ENCODE measurements at places on chromosomes 7 and 10. TPM values are rescaled to one million over a fixed set of nuclear protein-coding genes. Genes with fewer than 3 reads are reported as not detected.

DNA sequence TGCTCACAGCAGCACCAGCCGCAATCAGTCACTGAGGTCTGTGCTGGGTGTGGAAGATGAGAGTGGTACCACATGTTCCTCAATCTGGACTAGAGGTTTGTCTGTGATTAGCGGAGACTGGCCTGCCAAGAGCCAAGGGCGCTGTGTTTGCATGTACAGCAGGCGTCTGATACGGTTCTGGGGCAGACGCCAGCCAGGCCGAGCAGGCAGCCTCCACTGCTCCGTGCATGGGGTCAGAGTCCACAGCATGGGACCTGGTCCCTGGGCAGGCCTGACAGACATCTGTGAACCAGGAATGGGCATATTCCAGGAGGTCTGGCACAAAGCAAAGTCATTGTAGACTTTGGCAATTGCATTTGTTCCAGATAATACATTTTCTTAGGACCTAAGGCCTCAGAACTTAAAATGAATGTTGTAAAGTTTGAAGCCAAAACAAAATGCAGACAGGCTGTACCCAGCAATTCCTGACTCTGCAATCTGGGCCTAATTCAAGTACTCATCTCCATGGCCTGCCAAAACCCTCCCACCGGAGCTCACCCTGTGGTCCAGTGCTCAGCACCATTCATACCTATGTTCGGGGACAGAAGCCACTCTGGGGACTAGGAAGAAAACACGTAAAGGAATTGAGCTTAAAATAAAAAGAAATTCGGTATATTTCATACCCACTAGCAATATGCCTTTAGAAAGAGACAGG is 50.0 kb upstream of the FAM20C start:
- no peak for DNase-seq
- no peaks in the 10 kb centered on the region for H3K4me1 ChIP-seq
- H3K36me3 ChIP-seq: no peaks in the 10 kb centered on the region
- H3K27ac ChIP-seq: no peak overlapping the region
- no peak overlapping the region for H3K4me3 ChIP-seq

DNA sequence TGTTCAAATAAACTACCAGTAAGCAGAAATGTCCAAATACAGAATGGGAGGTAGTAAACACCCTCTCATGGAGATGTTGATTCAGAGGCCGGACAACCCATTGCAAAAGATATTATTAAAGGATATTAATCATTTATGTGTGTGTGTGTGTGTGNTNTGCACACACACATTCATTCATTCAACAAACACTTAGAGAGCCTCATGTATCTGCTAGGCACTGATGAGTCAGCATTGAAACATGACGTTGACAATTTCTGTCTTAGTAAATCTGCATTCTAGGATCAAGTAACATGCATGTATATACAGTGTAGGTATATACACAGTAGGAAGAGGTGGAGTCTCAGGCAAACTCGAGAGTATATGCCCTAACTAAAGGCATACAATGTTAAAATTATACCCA is 187.0 kb downstream of the ZNF365 start:
- H3K27me3 ChIP-seq: no peaks in the 10 kb centered on the region
- H3K36me3 ChIP-seq: no peaks in the 10 kb centered on the region
- H3K27ac ChIP-seq: no peak overlapping the region
- DNase-seq: no peak

DNA sequence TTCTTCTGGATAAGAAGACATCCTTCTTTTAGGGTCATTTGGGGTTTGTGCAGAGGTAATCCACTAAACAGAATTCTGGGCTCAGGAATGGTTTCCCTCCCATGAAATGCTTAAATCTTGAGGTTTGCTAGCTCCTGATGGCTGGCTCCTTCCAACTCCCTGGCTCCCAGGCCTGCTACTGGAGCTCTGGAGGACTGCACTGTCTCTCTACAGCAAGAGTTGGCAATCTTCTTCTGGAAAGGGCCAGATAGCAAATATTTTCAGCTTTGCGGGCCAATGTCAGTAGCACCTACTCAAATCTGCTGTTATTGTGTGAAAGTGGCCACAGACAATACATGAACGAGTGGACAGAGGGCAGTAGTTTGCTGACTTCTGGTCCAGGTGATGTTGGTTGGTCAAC is 174.2 kb upstream of the CTBP2 start:
- no peaks in the 10 kb centered on the region for H3K36me3 ChIP-seq
- no peak overlapping the region for H3K27ac ChIP-seq
- no peak for DNase-seq
- H3K4me1 ChIP-seq: no peaks in the 10 kb centered on the region

DNA sequence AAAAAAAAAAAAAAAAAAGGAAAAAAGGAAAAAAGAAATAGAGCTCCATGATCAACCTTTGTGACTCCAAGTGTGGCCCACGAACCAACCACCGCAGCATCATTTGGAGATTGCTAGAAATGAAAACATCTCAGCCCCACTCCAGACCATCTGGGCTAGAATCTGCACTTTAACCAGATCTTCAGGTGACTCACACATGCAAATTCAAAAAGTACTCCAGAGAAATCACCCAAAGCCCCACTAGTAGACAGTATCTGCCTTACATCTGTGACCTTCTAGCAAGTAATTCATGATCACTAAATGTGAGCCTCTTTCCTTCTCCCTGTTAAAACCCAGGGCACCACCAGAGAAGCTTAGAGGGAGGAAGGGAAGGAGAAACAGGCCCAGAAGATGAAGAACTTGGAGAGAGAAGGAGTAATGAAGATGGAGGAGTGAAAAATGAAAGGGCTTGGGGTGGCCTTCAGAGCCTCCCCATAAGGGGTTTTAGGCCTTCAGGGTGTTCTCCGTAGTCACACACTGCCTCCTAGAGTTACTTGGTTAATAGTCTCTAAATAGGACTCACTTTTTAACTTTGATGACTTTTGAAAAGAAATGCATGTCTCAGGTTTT is 94.0 kb downstream of the SLC37A3 start:
- no peak overlapping the region for H3K4me3 ChIP-seq
- H3K36me3 ChIP-seq: no peaks in the 10 kb centered on the region
- no peak overlapping the region for H3K27ac ChIP-seq
- no peak for DNase-seq
- H3K27me3 ChIP-seq: no peaks in the 10 kb centered on the region

DNA sequence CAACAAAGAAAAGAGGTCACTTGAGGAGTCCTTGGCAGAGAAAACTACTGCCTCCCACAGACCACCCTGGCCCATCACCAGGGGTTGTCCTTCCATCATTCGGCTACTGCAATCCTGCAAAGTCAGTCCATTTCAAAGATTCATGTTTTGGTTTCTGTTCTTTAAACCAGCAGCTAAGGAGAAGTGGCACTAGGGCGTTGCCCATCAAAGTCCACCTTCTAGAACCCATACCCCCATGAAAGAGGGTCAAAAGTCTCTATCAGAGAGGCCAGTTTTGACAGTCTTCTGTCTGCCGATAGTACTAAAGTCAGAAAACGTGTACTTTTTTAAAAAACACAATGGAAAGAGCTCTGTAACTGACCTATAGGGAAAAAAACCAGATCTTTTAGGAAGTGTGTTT is 14.4 kb downstream of the CCDC6 start:
- no peak for DNase-seq
- peaks cover 41% of the 10 kb centered on the region for H3K4me1 ChIP-seq
- H3K36me3 ChIP-seq: no peaks in the 10 kb centered on the region
- H3K4me3 ChIP-seq: no peak overlapping the region
- peak overlapping the region; percentile 72 for H3K27ac ChIP-seq

DNA sequence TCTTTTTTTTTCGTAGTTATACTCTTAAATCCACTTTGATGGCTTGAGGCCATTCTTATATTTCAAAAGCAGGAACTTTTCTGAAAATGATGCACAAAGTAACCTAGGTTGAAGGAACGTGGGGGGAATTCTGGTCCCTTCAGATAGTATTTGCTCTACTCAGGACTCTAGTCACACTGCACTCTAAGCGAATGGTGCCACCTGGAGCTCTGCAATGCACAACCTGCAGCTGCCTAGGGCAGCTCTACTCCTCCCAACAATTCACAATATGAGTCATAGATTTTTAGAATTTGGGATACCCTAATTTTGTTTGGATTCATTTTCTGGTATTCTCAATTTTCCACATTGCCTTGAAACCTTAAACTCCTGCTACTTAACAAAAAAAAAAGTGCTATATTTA is 17.3 kb downstream of the SYPL1 start:
- H3K27me3 ChIP-seq: no peaks in the 10 kb centered on the region
- H3K4me1 ChIP-seq: no peaks in the 10 kb centered on the region
- H3K36me3 ChIP-seq: peaks cover 40% of the 10 kb centered on the region
- no peak for DNase-seq

DNA sequence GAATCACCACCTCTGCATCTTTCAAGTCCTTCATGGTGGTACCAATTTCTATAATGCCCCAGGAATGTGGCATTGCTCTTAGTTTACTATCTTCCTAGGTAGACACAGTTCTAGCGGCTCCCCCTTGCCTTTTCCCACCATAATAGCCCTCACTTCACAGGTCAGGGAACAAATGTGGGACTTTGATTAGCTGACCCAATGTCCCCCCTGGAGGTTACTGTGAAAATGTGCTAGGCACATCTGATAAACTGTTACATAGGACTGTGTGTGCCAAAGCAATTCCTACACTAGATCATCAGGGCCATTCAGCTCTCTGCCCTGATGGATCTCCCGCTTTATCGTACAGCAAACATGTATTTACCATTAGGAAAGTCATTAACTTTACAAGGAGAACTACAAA is 94.0 kb downstream of the TWIST1 start:
- H3K27me3 ChIP-seq: no peaks in the 10 kb centered on the region
- DNase-seq: no peak
- no peak overlapping the region for H3K4me3 ChIP-seq
- no peaks in the 10 kb centered on the region for H3K4me1 ChIP-seq
- H3K36me3 ChIP-seq: no peaks in the 10 kb centered on the region

Gene CYP2C19
- total RNA-seq: not detected

Gene CROT
- total RNA-seq: 101 TPM
